Stimulated activated CD8-positive, alpha-beta memory T cell treated with anti-CD3 and anti-CD28 coated beads, Interleukin-2, amount 100 ng/mL, for 1 hour (primary cell): ENCODE measurements at places on chromosomes 1 and 21.
A peak's percentile ranks its signal among the peaks of the same experiment; 100 is the strongest.

- no peak for DNase-seq
Measured at GRCh38 chr1:40652979-40653378, 12.5 kb downstream of the RIMS3 start.

DNA sequence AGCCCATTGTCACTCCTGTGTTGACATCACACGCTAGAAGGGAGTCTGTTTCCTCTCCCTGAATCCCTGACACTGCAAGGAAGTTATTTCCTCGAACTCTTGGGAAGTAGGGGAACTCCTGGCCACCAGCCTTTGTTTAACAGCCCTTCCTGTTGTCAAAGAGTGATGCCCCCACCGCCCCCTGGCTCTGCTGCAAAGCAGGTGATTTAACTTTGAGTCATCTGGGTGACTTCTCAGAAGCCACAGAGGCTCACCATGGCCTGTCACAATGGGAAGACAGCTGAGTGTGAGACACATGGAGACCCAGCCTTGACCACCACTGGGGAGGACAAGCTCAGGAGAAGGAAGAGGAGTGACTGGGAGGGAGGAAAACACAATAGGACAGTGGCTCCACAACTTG, 182.8 kb downstream of the PSMG1 start:
- DNase-seq = no peak

DNA sequence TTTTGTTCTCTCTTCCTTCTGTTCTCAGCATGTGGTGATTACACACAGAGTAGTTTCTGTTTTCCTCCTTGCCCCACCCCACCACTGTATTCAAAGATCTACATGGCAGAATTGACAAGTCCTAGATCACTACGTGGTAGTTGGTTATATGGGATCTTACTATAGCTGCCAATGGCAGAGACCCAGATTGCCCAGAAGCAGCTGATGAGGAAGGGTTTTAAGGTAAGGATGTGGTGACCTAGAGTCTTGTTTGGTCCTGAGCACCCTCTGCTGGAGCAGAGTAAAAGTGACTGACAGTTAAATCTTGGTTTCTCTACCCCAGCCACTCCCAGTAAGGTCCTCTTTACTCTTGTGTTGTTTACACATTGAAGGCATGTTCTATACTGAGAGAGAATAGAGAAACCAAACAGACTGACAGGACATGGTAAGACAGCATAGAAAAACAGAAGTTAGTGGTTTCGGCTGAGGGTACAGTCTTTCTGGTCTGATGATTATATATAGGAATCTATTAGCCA, 22.8 kb upstream of the STRIP1 start:
- no peak for DNase-seq

GRCh38 chr1:35808450-35809113, 766 bp downstream of the AGO4 start:
- DNase-seq = no peak

DNA sequence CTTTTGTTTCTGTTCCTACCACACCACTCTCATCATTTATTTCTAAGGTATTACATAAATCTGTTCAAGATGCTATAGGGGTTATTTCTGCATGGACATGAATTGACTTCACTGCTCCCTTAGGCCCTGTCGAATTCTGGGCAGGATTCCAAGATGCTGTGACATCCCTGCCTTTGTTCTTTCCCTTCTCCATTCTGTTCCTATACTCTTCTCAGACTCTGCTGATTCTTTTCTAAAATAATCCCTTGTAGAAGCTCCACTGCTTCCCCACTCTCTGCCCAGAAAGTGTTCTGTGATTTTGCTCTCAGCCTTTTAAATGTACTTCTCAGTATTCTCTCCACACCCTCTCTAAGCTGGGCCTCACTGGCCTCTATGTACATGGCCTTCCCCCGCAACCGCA, 99.2 kb downstream of the PHTF1 start:
- DNase-seq = no peak

- no peak for DNase-seq
Measured at GRCh38 chr1:33903210-33903589, 39.3 kb downstream of the HMGB4 start.

GRCh38 chr1:172394141-172394751, 26.2 kb upstream of the C1orf105 start:
- peak; percentile 24 for DNase-seq

DNA sequence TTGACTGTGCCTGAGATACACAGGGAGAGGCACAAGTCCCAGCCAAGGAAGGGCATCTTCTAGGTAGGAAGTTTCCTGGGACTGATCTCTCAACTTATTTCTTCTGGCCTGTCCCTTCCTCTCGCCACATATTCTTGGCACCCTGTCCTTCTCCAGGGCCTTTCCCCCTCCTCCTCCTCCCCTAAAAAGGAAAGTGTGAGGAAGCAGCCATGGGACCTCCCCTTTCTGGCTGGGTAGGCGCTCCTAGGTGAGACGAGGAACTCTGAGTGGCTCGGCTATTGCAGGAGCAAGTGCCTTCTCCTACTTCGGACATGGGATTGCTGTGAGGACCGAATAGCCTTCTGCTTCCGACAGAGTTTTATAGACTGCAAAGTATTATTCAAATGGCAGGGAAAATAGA, 15.5 kb upstream of the MTARC2 start:
- DNase-seq = no peak

GRCh38 chr1:244042293-244042692, 8.8 kb upstream of the ZBTB18 start:
- DNase-seq = no peak

DNA sequence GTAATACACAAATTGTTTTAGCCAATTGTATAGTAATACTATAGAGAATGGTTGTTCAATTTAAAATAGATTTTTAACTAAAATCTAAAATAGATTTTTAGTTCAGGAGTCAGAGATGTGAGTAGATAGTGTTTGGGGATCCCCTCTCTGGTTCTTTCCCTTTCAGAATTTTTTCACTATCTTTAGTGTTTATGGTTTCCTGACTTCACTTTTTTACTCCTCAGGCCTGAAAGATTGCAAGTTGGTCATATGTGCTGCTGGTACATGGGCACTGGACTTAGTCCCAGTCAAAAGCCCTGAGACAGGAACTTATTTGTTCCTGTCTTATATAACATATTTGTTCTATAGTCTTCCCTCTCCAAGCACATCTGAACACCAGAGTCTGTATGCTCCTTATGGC, 96.8 kb upstream of the ATP1B1 start:
- no peak for DNase-seq

DNA sequence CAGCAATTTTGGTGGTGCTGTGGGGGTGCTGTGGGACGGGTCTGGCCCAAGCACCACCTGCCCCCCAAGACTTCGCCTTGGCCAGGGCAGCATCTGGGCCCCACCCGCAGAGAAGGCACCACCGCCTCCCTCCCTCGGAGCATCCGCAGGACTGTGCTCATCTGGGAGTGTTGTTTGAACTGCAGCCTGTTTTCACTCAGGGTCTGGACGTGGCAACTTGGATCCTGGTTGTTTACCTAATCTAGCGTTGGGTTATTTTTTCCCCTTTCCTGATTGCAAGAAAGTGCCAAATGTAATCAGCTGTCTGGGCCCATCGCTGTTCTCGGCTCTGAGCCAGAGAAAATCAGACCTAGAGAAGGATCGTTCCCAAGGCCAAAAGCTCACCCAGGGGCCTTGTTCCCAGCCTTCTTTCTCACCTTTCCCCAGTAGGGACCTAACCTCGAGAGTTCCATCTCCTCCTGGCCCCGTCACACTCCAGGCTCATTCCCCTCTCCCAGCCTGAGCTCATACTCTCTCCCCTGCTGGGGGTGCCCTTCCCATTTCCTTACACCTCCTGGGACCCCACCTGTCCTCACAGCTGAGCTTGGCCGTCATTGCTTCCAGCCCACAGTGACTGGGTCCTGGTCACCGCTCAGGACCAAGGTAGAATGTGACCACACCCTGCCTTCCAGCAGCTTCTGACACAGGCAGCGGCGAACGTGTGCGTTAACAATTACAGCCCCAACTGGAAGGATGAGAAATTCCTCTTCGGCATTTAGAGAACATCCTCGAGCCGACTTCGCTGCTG, 72.0 kb upstream of the FAM20B start:
- DNase-seq = no peak

- DNase-seq = no peak
Measured at GRCh38 chr1:37995751-37996345, 6.0 kb upstream of the SF3A3 start.

DNA sequence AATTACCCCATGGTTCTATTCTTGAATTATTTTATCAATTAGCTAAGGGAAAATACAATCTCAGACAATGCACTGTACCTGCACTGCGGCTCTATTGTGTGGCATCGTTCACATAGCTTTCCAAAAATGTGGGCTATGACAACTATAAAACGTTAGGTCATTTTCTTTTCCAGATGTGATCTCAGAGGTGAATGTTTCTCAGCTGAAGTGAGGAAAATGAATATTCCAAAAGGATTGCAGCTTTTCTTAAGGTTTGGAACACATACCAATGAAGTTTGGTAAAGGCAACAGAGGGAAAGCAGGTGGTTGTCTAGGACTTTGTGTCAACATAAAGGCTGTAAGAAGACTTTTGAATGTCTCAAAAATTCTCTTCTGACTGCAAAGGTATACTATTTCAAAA, 105.5 kb downstream of the NRIP1 start:
- no peak for DNase-seq
